ENCODE measurements at places on chromosomes 11 and 22. TPM values are rescaled to one million over a fixed set of nuclear protein-coding genes. Genes with fewer than 3 reads are reported as not detected.

Gene FJX1
- 39.0 TPM for total RNA-seq

Gene DKK3
- total RNA-seq, result 223 TPM

Gene RBMXL2
- not detected for total RNA-seq

Gene APOA5
- not detected for total RNA-seq

Gene GPHA2
- total RNA-seq, result not detected

Gene MMP8
- not detected for total RNA-seq

Measured in epithelial cell of umbilical artery (primary cell).